Skin of body (tissue), 3 donors: ENCODE measurements at places on chromosomes 11 and 22. TPM values are rescaled to one million over a fixed set of nuclear protein-coding genes. Genes with fewer than 3 reads are reported as not detected.

Gene SLC17A6
- total RNA-seq = 0.10 TPM

Gene BEST1
- 2.1 TPM for total RNA-seq

Gene HOATZ
- not detected for total RNA-seq

Gene C11orf52
- 1.4 TPM for total RNA-seq

Gene HPX
- total RNA-seq = 1.9 TPM

Gene SUSD2
- 0.99 TPM for total RNA-seq

Gene OR8G5
- total RNA-seq = not detected

Gene ENTHD1
- not detected for total RNA-seq

Gene A4GALT
- total RNA-seq = 6.0 TPM

Gene PRG3
- total RNA-seq = 2.9 TPM

Gene PIH1D2
- total RNA-seq = 1.4 TPM

Gene APOA5
- total RNA-seq = not detected

Gene FGF4
- not detected for total RNA-seq

Gene NEFH
- total RNA-seq = 1.3 TPM

Gene OR51I1
- total RNA-seq = 0.59 TPM

Gene CPT1A
- 13.6 TPM for total RNA-seq

Gene CYB5R2
- 13.8 TPM for total RNA-seq

Gene CDC42EP1
- 8.9 TPM for total RNA-seq

Gene HORMAD2
- total RNA-seq = not detected

Gene GGTLC2
- not detected for total RNA-seq

Gene SESN3
- 70.0 TPM for total RNA-seq

Gene RAB39A
- 0.79 TPM for total RNA-seq

Gene ACTN3
- total RNA-seq = 13.5 TPM

Gene CYP2D6
- 1.4 TPM for total RNA-seq

Gene RIC3
- 9.5 TPM for total RNA-seq

Gene MMP11
- 4.9 TPM for total RNA-seq

Gene FGF3
- 0.30 TPM for total RNA-seq

Gene KCNJ11
- total RNA-seq = 4.6 TPM

Gene NXPE2
- 0.20 TPM for total RNA-seq

Gene ADAMTS8
- 1.8 TPM for total RNA-seq

Gene P2RY2
- total RNA-seq = 3.1 TPM

Gene GUCY1A2
- total RNA-seq = 10.6 TPM

Gene CSKMT
- total RNA-seq = 9.9 TPM

Gene RFPL2
- not detected for total RNA-seq

Gene PIWIL4
- total RNA-seq = 6.2 TPM

Gene TRABD
- 10.8 TPM for total RNA-seq

Gene BDNF
- 2.9 TPM for total RNA-seq

Gene ZBTB16
- 25.6 TPM for total RNA-seq

Gene C11orf58
- 188 TPM for total RNA-seq

Gene PRDM10
- total RNA-seq = 5.7 TPM

Gene C22orf15
- 0.30 TPM for total RNA-seq

Gene VPS37C
- 9.9 TPM for total RNA-seq

Gene C22orf42
- not detected for total RNA-seq

Gene THYN1
- 28.8 TPM for total RNA-seq

Gene FAM83F
- total RNA-seq = 4.3 TPM

Gene OR52K2
- total RNA-seq = not detected

Gene ZNF214
- total RNA-seq = 4.5 TPM

Gene ARHGAP42
- 30.1 TPM for total RNA-seq

Gene KRTAP5-7
- total RNA-seq = 0.89 TPM

Gene NUDT22
- 13.7 TPM for total RNA-seq

Gene GRM5
- 0.20 TPM for total RNA-seq

Gene ZNF280A
- total RNA-seq = not detected
